Nucleus accumbens (tissue), 56 donors: ENCODE measurements at places on chromosomes 12 and 14.

GRCh38 chr12:14256121-14256520 is 109.4 kb upstream of the ATF7IP start:
- no peak for DNase-seq

DNA sequence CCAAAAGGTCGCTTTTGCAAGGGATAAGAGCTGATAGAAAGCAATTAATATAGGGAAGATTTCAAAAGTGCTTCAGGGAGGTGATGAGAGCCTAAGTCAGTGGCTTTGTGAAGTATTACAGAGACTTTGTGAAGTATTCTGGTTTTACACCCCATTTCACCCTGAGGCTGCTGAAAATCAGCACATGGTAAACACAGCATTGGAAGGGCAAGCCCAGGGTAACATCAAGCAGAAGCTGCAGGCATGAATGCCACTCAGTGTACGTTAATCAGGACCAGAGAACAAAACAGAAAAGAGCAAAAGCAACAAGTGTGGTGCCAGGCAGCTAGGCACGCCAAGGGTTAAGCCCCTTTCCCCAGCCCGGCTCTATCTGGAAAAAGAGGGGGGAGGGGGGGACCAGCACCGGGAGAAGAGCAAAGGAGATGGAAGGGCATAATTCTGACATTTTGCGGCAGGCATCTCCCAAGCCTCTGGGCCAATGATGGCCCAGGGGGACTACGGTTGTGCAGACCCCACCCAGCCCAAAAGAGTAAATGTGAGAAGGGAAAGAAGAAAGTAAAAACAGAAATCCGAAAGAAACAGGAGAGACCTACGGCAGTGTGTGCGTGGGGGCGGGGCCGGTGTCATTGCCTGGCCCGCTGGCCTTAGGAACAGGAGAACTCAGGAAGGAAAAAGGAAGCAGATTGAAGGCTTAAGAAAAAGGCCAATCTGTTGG is 58.9 kb downstream of the DHRS2 start:
- no peak for DNase-seq

- no peak for DNase-seq
Measured at GRCh38 chr14:55699131-55700057, 119.4 kb downstream of the KTN1 start.

- no peak for DNase-seq
Measured at GRCh38 chr14:94960285-94961001, 190.5 kb upstream of the GSC start.

GRCh38 chr12:69070319-69071090 is 137.5 kb upstream of the CPM start:
- peak; percentile 30 for DNase-seq

DNA sequence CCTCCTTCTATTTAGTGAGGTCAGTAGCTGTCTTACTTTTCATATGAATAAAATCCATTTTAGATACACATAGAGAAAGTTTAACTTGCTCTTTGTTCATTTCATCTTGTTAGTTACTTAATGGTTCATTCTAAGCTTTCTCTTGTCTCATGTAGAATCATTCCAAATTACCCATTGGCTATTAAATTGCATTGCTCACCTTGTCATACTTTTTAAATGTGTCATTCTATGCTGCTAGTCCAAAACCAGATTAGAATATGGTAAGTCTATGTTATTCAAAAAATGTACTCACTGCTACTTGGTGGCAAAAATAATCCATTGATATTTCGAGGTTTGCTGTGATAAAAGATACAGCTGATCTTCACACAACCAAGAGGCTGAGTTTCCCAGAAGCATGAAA is 3.0 kb downstream of the C12orf50 start:
- no peak for DNase-seq

DNA sequence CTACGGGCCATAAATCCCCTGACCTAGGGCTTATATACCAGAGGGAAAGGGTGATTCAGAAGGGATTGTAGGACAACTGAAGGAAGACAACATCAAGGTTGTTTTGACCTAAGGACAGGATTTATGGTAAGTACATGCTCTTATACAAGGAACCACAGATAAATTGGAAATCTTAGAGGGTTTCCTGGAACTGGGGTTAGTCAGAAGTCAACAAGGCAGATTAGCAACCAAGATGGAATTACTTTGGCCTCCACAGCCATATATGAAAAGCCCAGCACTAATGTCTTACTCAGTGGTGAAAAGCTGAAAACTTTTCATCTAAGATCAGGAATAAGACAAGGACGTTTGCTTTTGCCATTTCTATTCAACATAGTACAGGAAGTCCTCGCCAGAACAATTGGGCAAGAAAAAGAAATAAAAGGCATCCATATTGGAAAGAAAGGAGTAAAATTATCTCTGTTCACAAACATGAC is 5.4 kb downstream of the TMBIM4 start:
- no peak for DNase-seq

DNA sequence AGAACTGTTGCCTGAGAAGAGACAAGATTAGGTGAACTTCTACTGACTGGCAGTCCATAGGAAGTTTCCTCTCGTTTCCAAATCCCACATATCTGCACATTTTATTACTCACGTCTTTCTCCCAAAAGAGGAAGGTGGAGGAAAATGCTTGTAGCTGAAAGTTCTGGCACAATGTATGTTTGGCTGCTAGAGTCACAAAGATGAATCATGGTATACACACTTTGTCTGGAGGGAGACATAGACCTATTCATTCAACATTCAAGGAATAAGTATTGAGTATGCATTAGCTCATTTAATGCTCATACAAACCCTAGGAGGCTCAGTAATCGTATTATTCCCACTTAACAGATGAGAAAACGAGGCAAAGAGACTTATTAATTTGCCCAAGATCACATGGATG is 291.8 kb downstream of the FOXN3 start:
- DNase-seq = no peak

GRCh38 chr14:93941293-93941910 is 14.3 kb downstream of the FAM181A start:
- DNase-seq = no peak
